ENCODE measurements at places on chromosomes 1 and 21.
A peak's percentile ranks its signal among the peaks of the same experiment; 100 is the strongest.

- no peak for DNase-seq
Observed at GRCh38 chr1:32918179-32918578, 17.0 kb upstream of the TMEM54 start.

DNA sequence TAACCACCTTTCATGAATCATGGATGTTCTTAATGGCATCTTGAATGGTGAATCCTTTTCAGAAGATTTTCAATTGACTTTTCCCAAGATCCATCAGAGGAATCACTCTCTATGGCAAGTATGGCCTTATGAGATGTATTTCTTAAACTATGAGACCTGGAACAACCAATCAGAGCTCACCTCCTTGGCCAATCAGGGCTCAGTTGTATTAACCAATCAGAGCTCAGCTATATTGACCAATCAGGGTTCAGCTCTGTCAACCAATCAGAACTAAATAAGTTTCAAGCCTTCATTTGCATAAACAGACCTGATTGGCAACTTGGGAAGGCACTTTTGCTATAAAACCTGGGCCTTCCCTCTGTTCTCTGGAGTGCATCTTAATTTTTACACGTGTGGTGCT lies 13.6 kb upstream of the FAM3B start:
- DNase-seq, result no peak

DNA sequence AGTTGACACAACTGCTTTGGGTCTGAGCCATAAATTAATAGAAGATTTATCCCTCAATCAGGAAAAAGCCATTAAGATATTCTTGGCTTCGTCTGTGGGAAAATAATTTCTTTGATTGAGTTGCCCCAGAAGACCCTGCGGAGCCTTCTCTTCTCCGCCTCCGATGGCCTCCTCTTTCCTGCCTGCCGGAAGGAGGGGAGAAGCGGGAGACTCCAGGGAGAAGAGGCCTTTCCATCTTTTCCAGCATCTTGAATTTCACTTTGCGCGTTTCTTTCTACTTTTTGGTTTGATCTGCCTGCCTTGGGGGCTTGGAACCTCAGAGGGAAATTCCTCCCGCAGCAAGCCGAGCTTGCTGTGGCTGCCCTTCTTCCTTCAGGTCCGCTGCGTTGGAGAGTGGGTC lies 16.8 kb downstream of the HLX start:
- no peak for DNase-seq

GRCh38 chr1:104765085-104765484 lies 1015.4 kb downstream of the AMY1C start:
- no peak for DNase-seq

DNA sequence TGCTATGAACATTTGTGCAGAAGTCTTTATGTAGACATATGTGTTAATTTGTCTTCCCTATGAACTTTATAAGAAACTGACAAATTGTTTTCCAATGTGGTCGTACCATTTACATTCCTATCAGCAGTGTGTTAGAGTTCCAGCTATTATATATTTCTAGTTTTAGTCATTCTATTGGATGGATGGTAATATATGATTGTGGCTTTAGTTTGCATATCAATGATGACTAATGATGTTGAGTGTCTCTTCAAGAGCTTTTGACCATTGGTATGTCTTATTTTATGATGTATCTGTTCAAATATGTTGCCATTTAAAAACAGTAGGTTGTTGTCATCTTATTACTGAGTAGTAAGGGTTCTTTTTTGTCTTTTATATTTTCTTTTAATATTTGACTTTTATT lies 16.2 kb upstream of the ZNF326 start:
- DNase-seq, result no peak

GRCh38 chr1:178644308-178645120 lies 80.5 kb upstream of the RALGPS2 start:
- DNase-seq, result no peak

DNA sequence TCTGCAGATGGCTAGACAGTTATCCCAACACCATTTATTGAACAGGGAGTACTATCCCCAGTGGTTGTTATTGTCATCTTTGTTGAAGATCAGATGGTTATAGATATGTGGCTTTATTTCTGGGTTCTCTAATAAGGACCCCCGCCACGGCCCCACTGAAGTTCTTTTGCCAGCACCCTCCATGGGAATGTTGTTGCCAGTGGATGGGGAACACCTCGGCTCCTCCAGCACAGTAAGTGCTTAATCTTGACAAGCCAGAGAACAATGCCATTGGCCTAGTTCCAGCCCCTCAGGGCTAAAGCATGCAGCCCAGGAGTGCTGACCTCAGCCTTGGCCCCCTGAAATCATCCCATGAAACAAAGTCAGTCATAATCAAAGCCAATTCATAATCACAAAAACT lies 337.6 kb downstream of the AGBL4 start:
- no peak for DNase-seq

GRCh38 chr1:184482136-184482535 lies 95.3 kb downstream of the C1orf21 start:
- no peak for DNase-seq

DNA sequence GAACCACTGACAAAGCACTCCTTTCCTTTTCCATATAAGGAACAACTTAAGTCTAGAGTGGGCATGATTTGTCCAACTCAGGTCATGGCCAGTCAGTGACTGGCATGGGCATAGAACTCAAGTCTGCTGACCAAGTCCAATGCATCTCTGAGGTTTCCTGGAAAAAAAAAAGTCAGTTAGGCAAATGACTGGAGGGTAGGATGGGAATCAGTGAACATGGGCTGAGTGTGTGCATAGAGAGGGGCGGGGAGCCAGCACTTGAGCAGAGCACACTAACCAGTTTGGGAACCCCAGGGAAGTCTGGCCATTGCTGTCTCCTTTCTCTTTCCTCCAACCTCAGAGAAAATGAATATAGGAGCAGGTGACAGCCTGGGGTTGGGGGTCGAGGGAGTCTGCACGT lies 53.6 kb upstream of the FMOD start:
- no peak for DNase-seq

- DNase-seq, result no peak
Observed at GRCh38 chr21:36034211-36034913, 26.0 kb downstream of the SETD4 start.

DNA sequence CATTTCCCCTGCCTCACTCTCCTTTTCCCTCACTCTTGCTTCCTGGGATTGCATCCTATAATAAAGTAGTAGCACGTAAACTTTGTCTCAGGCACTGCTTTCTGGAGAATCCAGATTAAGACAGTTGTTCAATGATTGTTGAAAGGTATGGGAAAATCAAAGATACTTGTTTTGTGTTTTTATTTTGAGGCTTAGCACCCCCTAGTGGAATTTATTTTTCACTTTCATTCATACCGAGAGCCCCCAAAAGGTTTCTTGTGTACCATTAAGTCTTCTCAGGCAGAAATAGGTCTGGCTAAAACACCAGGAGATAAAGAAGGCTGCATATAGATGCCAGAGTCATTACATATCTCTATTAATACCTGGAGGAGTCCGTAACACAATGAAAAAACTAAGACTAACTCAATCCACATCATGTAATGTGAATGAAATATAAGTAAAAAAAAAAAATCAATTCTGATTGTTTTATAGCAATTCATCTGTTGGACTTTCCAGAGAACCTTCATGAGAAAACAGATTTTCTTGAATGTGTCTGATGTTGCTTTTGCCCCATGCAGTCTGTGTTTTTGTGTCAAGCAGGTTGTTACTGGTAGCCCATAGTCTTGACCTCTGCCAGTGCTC lies 103.5 kb downstream of the RPE65 start:
- no peak for DNase-seq

GRCh38 chr1:28232558-28233263 lies at the start of gene DNAJC8:
Gene DNAJC8, minus strand, starts transcription at chr1:28233029. Its CDS starts 31 bp downstream, at chr1:28232998.
- peak; percentile 92 for DNase-seq

DNA sequence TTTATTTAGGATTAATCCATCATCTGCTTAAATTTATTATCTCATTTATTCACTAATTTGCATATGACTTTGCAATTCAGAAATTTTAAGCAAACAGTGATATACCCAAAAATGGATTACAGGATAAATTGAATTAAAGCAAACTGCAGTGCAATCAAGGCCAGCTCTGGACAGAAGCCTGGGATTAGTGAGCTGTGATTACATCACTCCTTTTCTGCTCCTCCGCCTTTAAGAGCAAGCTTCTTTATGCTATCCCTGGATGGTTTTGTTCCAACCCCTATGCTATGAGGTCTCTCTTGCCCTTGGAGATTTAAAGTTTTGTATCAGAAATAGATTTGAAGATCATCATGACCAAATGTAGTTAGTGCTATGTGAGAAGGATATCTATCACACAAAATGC lies 32.6 kb downstream of the GPR52 start:
- DNase-seq, result no peak

DNA sequence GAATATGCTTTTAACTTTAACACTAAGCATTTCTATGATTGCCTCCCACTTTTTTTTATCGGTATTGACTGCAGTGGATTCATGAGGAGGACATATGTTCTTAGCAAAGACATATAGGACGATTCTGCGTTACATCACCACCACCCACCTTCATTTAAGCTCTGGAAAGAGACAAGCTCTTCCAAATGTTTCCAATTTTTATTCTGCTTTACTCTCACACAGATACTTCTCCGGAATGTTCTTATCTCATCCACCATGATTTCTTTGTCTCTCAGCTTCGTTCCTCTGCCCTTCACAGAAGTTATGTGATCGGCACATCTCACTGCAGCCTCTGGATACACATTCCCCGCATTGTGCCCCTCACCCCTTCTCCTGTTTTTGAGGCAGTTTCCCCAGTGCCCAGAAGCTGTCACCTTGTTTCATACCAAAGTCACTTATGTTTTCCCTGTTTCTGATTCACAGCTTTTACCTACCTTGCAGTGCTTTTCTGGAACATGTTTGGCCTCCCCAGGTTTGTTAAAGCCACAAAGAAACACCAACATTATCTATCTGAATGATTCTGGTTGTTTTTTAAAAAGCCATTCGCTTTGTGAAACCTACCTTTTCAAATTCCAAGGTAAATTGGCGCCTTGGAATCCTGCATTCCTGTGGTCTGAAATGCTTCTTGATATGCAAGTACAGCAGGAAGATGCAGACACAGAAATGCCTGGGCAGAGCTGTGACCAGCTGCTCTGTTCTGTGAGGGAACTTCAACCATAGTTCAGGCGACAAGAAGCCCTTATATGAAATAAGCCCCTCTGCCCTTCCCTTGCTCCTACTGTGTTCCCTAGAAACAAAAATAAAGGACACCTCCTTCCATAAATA lies 1020.2 kb downstream of the TTLL7 start:
- no peak for DNase-seq

GRCh38 chr21:45372732-45373355 lies 32.1 kb upstream of the COL18A1 start:
- no peak for DNase-seq

GRCh38 chr1:206098242-206098919 lies 18.8 kb downstream of the AVPR1B start:
- DNase-seq, result no peak

- DNase-seq, result no peak
Observed at GRCh38 chr1:231512147-231512698, 16.2 kb upstream of the TSNAX start.

DNA sequence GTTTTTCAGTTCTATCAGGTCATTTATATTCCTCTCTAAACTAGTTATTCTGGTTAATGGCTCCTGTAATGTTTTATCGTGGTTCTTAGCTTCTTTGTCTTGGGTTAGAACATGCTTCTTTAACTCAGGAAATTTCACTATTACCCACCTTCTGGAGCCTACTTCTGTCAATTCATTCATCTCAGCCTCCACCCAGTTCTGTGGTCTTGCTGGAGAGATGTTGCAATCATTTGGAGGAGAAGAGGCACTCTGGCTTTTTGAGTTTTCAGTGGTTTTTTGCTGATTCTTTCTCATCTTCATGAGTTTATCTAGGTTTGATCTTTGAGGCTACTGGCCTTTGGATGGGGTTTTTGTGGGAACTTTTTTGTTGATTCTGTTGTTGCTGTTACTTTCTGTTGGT lies 213.0 kb downstream of the BRINP2 start:
- DNase-seq, result no peak

GRCh38 chr21:40606341-40606740 lies 240.6 kb downstream of the DSCAM start:
- no peak for DNase-seq

DNA sequence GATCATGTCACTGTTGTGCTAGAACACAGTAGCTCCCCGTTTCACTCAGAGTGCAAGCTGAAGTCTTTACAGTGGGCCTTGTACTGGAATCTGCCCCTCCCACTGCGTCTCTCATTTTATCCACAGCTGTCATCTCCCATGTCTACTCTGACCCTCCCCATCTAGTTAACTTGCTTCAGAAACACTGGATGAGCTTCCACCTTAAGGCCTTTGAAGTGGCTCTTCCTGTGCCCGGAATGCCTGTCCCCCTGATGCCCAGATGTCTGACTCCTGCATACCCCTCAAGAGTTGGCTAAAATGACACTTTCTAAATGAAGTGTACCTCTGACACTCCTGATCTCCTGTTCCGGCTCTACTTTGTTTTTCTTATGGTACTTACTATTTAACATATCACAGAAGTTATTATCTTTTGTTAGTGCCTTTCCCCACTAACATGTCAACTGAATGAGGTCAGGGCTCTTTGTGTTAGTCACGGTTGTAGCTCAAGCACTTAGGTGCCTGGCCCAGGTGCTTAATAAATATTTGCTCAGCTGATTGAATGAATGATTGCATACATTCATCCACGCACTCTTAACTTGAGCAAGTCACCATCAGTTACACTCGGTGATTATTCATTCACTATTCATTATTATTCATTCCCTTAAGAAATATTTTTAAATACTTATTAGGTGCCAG lies 13.3 kb downstream of the ARV1 start:
- no peak for DNase-seq

DNA sequence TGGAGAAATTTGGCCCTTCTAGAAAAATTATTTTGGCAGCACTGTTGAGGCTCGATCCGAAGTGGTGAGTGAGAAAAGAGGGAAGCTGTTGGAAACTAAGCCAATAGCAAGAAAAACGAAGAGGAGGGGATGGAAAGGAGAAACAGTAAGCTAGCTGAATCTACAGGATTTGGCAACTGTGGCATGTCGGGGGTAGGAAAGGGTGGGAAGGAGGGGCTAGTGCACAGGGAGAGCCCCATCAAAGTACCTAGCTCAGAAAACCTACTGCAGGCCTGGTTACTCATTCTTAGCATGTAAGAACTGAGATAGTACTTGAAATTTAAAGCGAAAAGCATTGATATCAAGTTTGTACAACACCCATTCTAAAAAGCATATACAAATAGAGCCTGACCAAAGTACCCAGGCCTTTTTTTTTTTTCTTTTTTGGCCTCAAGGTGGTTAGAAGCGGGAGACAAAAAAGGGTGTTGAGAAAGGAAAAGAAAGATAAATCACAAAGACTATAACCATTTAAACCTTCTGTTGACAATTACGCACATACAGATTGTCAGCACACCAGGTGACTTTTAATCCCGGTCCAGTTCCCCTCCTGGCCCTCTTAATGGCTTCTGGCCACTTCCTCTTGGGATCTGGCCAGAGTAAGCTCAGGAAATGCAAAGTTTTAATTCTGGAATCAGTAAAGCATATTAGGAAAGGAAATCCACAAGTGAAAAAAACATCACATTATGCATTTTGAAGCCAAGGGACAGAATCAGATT lies 50.4 kb downstream of the SLC16A1 start:
- DNase-seq, result no peak

DNA sequence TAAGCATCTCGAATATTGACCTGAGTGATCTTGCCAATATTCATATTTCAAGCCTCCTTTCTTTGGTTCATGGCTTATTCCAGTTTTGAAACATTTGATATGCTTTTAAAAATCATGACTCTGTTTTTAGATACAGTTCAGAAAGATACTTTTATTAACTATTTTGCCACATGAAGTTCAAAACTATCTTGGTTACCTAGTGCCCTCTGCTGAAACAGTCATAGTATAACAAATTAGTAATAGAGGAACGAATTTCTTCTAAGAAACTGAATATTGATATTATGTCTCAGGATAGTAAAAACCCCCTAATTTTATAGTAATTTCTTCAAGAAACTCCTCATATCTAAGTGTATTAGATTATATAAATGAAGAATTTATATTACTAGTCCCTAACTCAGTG lies 52.6 kb upstream of the RC3H1 start:
- no peak for DNase-seq

GRCh38 chr1:107250169-107250568 lies 109.3 kb downstream of the NTNG1 start:
- DNase-seq, result no peak

Measured in T follicular helper cell (primary cell).